ENCODE measurements at places on chromosomes 1 and 21. TPM values are rescaled to one million over a fixed set of nuclear protein-coding genes. Genes with fewer than 3 reads are reported as not detected.

GRCh38 chr1:222784916-222785315 is 29.9 kb upstream of the DISP1 start:
- no peak for DNase-seq

Gene TMEM240
- 18.3 TPM for total RNA-seq

Gene PERM1
- total RNA-seq = 0.11 TPM

Gene PLPPR4
- total RNA-seq = 0.42 TPM

Gene LAD1
- not detected for total RNA-seq

Gene RNU1-4
- total RNA-seq = under 0.01 TPM

Gene KPRP
- total RNA-seq = not detected

All from esophagus muscularis mucosa (tissue), 4 donors.